ENCODE measurements at places on chromosomes 3 and 15.

DNA sequence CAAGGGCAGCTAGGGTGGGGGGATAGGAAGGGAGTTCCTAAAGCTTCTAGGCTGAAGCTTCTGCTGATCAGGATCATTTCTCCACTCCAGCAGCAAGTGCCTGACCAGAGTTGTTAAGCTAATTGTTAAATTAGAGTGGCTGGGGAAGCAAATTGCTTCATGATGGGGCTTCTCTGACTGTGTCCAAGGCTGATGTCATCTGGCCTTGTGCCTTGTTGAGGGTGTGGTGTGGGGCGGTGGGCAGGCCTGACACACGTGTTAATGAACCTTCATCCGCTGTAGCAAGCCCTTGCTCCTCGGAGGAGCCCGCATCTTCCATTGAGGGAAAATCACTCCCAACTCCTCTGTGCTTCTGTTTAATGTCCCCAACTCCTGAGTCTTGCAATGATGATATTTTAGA is 84.3 kb upstream of the ROPN1 start:
- no peak for DNase-seq

DNA sequence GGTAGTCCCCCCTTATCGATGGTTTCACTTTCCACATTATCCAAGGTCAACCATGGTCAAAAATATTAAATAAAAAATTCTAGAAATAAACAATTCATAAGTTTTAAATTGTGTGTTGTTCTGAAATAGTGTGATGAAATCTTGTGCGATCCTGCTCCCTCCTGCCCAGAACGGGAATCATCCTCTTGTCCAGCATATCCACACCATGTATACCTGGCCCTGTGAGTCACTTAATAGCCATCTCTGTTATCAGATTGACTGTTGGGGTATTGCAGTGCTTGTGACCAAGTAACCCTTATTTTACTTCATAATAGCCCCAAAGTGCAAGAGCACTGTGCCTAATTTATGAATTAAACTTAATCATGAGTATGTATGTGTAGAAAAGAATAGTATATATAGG is 19.1 kb downstream of the FAM81A start:
- DNase-seq: no peak

DNA sequence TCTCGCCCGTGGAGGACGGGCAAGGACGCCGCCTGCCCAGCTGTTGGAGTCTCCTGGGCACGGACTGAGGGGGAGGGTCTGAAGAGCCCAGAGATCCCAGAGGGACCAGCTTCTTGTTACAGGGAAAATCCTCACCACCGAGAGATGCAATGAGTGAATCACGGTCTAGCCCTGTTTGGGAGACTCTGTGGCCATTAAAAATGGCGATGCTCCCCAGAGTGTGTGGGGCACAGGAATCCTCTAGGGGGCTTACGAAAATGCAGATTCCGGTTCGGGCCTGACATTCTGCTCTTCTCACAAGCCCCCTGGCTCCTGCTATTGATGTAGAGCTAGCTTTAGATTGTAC is 35.5 kb upstream of the EPHB3 start:
- no peak for DNase-seq

GRCh38 chr3:156818890-156819289 is 7.3 kb upstream of the LEKR1 start:
- DNase-seq: no peak

DNA sequence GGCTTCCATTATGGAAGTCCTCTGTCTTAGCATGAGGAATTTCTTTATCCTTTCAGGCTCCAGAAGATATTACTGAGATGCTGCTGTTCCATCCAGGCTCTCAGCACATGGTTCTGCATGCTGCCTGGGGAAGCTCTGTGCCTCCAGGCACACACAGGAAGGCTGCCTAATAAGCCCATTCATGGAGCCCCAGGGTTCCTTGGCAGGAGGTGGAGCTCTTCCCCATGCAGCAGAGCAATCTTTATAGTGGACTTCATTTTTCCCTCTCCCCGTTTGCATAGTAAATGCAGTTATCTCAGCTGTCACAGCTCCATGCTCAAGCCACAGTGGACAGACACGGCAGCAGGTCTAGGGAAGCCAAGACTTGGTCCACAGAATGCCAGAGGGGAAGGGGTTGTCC is 57.6 kb downstream of the BOC start:
- DNase-seq: no peak

- no peak for DNase-seq
Measured at GRCh38 chr3:179318876-179319275, 4.0 kb upstream of the ZNF639 start.

Measured in CD4-positive, alpha-beta T cell treated with Interleukin-17A for 1 hour (primary cell).